ENCODE measurements at places on chromosomes 2 and 18. TPM values are rescaled to one million over a fixed set of nuclear protein-coding genes. Genes with fewer than 3 reads are reported as not detected.
A peak's percentile ranks its signal among the peaks of the same experiment; 100 is the strongest.

DNA sequence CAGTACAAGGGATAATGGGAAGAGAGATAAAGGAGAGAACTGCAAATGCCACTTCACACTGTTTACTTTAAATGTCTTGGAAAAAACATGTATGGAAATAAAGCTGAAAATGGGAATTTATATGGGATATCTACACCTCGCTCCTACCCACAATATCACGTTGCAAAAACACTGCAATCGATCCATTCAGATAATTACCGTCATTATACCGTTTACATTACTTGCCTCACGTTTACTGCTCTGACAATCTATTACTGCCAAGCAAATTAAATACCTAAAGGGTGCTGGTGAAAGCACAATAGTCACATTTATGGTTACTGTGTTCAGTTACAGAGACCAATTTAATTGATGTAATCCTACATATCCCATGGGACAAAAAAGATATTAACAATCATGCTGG is 214.7 kb upstream of the LYPD1 start:
- no peak for DNase-seq

- DNase-seq = no peak
These were observed 3.0 kb upstream of the DLX1 start for GRCh38 chr2:172082105-172082943.

DNA sequence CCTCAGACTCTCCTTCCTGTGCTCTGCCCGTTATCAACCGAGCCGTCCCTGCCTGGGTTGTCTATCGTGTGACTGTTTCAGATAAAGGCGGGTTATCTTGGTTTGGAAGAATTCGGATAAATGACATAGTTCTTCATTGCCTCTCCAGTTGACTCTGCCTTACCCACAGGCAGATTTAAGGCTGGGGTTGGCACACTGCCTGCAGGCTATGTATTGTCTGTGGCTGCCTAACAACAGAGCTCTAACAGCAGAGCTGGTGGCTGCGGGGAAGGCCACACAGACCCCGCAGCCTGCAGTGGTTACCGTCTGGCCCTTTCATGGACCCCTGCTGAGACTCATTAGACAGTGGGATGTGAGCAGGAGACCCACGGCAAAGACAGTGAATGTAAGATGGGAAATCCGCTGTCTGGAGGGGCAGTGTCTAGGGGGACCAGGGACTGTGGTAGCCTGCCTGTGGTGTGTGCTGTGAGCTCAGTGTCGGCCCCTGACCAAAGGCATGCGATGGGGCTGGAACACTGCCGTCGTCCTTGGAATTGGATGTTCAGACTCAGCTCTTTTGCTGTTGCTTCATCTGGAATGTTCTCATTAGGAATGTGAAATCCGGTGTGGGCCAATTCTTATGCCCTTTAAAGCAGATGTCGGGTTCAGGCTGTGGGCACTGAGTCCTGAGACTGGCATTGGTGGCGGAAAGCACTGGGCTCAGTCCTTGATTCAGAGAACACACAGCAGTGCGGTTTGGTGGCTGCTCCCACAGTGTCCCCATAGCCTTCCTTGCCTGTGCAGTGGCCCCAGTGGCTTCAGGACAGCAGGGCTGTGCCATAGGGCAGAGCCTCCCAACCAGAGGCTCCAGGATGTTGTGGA is 44.5 kb downstream of the SH3RF3 start:
- DNase-seq = no peak

DNA sequence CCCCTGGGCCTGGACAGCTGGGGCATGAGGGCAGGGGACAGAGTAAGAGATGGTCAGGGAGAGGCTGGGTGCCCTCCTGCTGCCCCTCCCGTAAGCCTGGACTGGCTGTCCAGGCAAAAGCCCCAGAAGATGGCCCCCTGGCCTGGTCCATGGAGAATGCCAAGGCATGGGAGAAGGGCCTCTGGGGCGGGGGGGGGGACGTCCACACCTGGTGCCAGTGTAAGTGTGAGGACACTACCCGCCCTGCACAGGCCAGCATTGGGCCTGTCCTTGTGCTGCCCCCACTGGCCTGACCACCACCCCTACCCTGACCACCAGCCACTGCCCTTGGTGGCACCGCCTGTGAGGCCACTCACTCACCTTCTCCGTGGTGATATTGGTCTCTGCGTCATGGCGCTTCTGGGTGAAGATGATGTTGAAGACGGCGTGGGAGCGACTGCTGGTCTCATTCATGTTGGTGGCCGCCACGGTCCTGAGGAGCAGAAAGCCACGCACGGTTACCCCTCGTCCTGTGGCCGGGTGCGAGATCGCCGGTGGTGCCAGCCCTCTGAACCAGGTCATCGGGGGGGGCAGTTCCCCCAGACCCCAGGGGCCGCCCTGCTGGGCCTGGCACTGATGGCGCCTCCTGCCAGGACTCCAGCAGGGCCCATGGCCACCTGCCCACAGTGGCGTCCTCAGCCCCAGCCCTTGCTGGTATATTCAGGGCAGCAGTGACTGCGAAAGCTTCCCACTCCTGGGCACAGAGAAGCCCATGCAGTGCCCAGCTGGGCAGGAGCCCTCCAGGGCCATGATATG is 35.2 kb downstream of the KIF1A start:
- no peak for DNase-seq

DNA sequence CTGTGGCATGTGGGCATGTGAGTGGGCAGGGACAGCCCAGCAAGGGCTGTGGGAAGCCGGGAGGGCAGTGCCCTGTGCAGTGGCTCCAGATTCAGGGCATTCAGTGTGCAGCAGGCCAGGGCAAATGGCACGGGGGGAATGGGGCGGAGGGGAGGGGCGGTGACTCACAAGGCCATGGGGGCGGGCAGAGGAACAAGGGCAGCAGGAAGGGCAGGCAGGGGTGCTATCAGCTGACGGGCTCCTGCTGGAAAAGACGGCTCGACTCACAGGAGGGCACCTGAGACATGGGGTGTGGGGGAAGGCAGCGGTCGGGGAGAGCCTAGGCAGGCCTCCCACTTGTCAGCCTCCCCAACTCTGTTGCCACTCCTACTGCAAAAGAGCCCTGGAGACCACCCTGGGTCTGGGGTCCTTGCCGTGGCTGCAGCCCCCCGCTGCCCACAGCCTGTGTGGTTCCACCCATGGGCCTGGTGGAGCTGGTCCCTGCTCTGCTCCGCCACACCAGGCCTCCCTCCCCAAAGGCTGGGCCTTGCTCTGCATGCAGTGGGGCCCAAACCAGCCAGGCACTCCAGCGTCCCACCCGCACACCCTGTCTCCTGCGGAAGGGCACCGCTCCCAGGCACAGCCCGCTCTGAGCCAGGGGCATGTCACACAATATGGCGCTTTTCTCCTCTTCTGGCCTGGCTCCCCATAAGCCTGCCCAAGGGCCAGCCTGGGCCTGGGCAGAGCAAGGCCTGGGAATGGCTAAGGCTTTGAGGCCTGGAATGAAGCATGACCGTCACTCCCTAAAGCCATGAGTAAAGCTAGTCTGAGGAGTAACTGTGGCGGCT is 25.9 kb downstream of the HS6ST1 start:
- no peak for DNase-seq

- no peak for DNase-seq
These were observed 68.9 kb downstream of the HPCAL1 start for GRCh38 chr2:10371441-10372196.

DNA sequence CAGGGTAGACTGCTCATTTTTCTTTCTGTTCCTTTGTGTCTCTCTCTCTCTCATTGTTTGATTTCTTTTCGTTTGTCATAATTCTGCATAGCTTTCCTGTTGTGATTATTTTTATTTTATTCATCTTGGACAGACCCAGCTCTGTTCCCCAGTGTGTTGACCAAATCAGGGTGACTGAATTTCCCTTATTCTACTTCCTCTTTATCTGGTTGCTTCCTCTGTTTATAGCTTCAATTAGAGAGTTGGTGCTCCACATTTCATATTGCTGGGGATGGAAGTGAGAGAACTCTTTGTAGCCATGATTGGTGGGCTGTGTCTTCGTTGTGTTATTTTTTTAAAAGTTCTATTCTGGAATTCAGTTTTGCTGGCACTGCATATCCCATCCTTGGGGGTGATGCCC is 19.1 kb downstream of the PROKR1 start:
- no peak for DNase-seq

DNA sequence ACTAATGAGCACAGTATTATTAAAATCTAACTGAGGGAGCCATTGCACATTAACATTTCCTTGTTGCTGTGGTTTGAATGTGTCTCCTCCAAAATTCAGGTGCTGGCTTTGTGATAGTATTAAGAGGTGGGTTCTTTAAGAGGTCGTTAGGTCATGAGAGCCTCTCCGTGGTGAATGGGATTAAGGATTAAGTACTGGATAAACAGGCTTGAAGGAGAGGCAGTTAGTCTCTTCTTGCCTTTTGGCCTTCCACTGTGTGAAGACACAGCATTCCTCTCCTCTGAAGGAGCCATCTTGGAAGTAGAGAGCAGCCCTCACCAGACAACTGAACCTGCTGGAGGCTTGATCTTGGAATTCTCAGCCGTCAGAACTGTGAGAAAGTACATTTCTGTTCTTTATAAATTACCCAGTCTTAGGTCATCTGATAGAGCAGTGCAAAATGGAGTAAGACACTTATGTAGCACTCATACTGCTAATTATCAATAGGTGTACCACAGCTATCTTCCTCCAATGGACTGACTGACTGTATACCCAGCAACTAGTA is 182.7 kb downstream of the MYO3B start:
- no peak for DNase-seq

- DNase-seq = no peak
These were observed 260.5 kb downstream of the C1D start for GRCh38 chr2:67802291-67802690.

DNA sequence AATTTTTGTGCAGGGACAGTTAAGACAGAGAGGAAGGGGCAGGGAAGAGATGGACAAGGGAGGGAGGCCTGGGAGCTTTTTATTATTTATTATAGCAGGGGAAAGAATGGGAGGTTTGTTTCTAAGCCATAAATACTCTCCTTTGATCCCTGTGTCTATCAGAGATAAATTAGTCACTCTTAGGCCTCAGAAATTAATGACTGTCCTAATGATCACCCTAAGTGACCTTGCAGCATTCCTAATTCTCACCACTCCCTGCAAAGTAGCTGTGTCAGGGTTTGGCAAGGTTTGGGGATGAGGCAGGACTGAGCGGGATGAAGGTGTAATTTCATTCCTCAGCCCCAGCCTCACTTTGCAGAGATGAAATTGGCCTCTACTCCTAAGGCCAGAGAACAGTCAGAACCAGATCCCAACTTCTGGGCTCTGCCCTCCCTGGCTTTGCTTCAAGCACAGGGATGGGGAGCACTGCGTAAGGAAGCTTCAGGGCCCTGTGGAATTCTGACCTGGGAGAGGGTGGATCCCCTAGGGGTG is 95.0 kb downstream of the TMEM17 start:
- no peak for DNase-seq

- peak; percentile 51 for DNase-seq
These were observed 420.2 kb upstream of the CHST9 start for GRCh38 chr18:27605107-27605834.

GRCh38 chr18:47346016-47346415 is 94.6 kb upstream of the SKOR2 start:
- DNase-seq = no peak

- DNase-seq = no peak
These were observed 10.9 kb downstream of the PSD4 start for GRCh38 chr2:113184531-113185230.

GRCh38 chr2:222423186-222423585 is 1.2 kb upstream of the SGPP2 start:
- DNase-seq = no peak

The RTN4 gene
- 295 TPM for total RNA-seq

The MAP3K19 gene
- total RNA-seq = not detected

The CFAP65 gene
- not detected for total RNA-seq

The TEKT4 gene
- total RNA-seq = not detected

The ABCB11 gene
- total RNA-seq = under 0.01 TPM

Data from HT1080 (cell line).